ENCODE measurements at places on chromosomes 12 and 14.

GRCh38 chr12:24500831-24501230 lies 448.1 kb downstream of the BCAT1 start:
- DNase-seq, result no peak

- no peak for DNase-seq
Measured at GRCh38 chr14:50882932-50883826, 11.3 kb downstream of the ABHD12B start.

DNA sequence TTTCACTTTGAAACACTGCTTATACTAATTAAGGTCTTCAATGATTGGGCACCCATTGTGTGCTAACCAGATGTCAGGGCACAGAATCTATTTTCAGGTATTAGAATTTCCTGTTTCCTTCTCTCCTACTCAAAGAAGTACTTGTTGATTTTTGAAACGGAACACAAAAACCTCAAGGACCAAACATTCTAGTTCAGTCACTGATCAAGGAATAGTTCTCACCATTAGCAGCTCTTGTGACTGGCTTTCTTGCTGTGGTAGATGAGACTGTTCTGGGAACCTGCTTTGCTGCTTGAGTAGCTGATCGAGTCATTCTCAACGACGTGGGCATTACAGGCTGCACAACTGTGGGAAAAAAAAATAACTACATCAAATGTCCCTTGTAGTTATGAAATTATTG lies 11.0 kb downstream of the DLGAP5 start:
- no peak for DNase-seq

- DNase-seq, result no peak
Measured at GRCh38 chr12:130754234-130754901, 38.3 kb upstream of the RIMBP2 start.

GRCh38 chr12:112992541-112993398 lies 14.5 kb downstream of the OAS2 start:
- peak; percentile 31 for DNase-seq

DNA sequence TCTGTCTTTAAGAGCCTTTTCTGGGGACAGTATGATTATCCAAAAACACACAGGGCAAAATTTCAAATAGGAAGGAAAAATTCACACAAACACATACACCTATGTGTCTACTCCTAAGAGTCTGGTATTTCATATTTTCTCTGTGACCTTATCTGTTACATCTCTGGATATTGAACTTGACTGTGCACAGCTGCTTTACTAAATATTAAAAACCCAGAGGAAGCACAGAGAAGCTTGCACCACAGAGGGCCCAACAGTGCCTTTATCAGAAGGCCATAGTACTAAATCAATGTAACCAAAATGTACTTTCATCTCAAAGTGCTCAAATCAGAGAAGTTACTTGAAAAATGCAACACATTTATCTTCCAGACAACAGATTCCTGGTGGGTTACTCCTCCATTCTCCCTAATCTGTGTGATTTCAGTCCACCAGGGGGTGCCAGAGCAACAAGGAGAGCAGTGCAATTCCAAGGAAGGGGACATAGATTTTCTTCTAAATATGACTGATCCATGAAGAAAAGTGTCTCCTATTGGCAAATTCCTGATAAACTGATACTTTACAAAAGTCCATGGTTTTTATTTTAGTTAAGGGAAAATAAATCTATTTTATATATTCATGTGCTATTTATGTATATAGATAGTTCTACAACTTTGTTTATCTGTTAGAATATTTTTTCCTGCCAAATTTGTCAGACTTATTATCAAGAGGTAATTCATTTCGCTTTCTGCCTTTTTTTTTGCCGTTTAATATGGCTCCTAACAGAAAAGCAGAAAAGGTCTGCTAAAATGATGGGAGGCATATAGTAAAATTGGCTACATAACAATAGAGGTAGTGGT lies 617.6 kb downstream of the LRFN5 start:
- peak; percentile 24 for DNase-seq

DNA sequence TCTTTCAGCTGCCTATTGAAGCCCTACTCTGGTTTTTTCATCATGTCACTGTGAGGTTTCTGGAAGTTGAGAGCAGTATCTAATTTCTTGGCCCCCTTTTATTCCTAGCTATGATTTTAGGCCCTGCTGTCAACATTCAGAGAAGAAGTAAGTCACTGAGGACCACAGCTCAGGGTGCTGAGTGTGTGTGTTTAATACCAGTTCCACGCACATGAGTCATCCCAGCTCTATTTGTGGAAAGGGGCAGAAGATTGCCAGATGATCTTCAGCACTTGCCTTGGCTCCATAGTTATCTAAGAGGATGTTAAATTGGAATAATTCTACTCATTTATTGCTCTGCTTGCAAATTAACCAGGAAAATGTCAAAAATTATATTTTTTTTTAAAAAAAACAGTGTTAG lies 65.5 kb upstream of the SLC38A4 start:
- DNase-seq, result no peak

DNA sequence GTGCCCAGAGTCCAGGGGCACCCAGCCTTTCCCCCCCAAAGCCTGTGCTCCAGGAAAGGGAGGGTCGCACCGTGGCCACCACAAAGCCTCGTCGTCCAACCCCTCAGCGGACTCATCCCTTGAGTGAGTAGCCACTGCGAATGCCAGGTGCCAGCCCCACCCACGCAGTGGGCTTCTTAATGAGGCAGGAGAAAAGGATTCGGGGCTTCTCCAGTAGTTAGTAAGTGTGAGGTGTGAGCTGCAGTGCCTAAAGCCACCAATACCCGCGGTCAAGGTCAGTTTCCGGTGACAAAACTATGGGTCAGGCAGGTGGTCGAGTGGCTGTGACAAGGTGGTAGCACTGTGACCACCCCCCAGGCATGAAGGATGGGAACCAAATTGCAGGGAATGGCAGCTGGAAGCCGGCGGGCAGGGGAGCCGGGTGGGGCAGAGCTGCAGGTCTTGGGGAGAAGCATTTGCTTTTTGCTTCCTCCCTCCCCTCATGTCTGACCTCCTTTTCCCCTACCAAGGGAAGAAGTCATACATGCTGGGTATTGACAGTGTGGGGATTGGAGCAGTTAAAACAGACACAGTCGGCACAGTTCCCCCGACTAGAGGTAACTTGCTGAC lies 8.0 kb downstream of the RAN start:
- DNase-seq, result no peak

DNA sequence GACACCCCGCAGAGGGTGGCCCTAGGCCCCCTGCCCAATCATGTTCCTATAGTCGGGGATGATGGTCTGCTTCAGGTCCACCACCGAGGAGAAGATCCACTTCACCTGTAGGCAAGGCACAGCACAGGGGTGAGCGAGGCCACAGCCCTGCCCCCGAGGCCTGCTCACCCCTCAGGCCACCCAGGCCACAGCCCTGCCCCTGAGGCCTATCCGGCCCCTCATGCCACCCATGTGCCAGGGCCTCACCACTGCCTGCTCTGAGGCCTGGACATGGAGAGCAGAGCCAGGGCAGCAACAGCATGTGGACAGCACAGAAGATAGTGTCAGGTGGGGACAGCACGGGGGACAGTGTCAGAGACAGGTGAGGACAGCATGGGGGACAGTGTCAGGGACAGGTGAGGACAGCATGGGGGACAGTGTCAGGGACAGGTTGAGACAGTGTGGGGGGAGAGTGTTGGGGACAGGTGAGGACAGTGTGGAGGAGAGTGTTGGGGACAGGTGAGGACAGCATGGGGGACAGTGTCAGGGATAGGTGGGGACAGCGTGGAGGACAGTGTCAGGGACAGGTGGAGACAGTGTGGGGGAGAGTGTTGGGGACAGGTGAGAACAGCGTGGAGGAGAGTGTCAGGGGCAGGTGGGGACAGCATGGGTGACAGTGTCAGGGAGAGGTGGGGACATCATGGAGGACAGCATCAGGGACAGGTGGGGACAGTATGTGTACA lies 239.7 kb downstream of the TMEM121 start:
- DNase-seq, result no peak

DNA sequence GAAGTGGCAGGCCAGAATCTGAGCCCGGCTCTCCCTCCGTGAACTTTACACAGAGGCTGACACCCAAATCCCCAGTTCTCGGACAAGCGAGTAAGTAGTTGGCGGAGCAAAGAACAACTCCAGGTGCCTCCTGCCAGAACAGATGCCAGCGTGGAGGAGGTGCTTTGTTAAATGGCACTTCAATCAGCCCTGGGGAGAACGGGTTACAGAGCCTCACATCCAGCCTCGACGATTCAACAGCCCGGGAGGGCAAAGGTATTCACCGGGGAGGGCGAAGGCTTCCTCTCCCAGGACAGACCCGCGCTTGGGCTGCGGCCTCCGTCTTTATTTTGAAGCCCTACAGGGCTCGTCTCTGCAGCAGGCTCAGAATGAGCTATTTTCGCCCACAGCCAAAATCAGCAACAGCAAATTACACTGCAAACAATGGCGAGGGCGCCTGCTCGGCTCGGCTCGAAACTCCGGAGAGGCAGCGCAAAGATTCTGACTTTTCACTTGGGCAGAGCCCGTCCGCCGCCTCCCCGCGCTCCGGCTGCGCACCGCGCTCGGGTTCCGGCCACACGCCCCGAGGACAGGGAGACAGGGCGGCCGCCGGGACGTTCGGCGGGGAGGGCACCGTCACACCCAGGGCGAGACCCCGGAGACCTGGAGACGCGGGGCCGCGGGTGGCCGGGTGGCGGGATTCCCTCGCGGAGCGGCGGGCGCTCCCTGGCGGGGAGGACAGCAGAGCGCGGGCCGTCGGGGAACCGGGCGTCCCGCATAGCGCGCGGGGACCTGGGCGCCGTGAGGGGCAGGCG lies 811 bp downstream of the TMCC3 start:
- DNase-seq, result no peak

DNA sequence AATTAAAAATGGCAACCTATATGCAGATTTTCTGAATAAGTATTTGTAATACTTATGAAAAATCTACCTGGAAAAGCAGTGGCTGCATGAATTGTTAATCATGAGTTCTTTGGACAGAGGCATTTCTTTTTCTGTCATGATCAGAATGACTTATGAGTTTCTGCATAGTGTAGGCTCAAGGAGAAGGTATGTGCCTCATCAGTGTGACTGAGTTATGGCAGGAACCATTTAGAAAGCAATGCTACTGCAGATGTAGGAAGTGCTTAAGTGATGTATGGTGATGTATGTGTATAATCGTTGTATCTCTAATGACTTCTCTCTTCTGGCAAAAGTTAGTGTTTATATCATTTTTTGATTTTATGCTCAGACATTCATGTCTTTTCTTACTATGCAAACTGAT lies 816.4 kb upstream of the FBXO33 start:
- DNase-seq, result no peak

DNA sequence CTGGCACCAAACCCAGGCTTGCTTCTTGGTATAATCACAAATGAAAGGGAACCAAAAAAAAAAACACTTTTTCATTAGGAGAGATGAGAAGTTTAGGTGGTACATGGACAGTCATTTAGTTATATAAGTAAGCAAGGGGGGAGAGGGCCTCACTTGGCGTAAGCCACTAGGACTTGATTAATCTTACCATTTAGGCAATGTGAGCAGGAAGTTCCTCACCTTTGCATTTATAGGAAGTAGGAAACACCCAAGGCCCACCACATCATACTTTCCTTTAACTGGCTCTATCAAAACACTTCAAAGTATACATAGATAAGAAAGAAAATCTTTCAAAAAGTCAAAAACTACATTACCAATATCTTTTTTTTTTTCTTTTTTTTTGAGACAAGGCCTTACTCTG lies 6.7 kb upstream of the RPS6KA5 start:
- no peak for DNase-seq

- no peak for DNase-seq
Measured at GRCh38 chr12:47799357-47799955, 20.2 kb downstream of the HDAC7 start.

- DNase-seq, result no peak
Measured at GRCh38 chr12:6276956-6277620, 33.4 kb upstream of the PLEKHG6 start.

- DNase-seq, result no peak
Measured at GRCh38 chr12:128970941-128971340, 117.7 kb downstream of the GLT1D1 start.

- no peak for DNase-seq
Measured at GRCh38 chr14:98077176-98077575, 1194.8 kb downstream of the BCL11B start.

DNA sequence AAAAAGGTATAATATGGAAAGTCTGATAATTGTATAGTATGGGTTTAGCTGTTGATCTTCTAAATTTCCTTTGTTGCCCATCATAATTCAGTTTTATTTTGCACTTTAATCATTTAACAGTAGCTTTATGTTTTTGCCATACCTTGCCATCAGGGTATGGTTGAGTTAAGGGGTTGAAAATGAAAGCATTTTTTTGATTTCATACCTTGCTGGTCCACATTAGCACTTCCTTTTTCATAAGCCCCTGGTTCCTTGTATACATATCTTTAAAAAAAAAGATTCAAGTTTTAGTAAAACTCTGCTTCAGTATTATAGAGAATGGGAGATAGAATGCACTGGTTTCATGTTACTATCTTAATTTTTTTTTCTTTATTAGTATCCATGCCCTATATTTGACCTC lies 71.1 kb downstream of the MIPOL1 start:
- DNase-seq, result no peak

GRCh38 chr14:55332654-55333570 lies 61.7 kb downstream of the FBXO34 start:
- DNase-seq, result peak; percentile 23

GRCh38 chr12:2498964-2499500 lies 295.7 kb upstream of the FKBP4 start:
- DNase-seq, result no peak

- DNase-seq, result no peak
Measured at GRCh38 chr12:53695152-53696145, 19.6 kb upstream of the ATP5MC2 start.

GRCh38 chr14:68392393-68393141 lies 400.3 kb downstream of the ZFP36L1 start:
- no peak for DNase-seq

GRCh38 chr12:93573552-93574223 lies 1.2 kb downstream of the SOCS2 start:
- no peak for DNase-seq

GRCh38 chr14:43012817-43013216 lies 1406.1 kb downstream of the LRFN5 start:
- DNase-seq, result no peak

DNA sequence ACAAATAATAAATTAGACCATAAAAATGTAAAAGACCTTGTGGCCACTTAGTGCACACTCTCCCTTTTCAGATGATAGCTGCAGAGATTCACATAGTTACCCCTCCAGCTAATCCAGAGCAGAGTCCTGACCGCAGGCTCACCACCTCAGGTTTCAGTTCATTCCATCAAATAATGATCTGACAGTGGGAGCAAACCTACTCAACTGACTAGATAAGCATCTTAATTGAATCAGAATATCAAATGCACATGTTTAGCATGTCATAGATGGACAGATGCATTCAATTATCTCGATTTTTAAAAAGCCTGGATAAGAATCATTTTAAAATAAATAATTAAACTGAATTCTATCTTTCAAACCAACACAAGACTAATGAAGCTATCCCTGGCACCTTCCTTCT lies 242.3 kb upstream of the PDZRN4 start:
- DNase-seq, result no peak

GRCh38 chr12:55722948-55723347 lies 2.8 kb downstream of the RDH5 start:
- no peak for DNase-seq

GRCh38 chr12:48943221-48943620 lies 14.1 kb downstream of the ARF3 start:
- DNase-seq, result no peak

Measured in NK-92 treated with Interleukin-12 subunit alpha and Interleukin-12 subunit beta, amount 100 ng/mL, for 24 hours (cell line).